HepG2 (cell line): ENCODE measurements at places on chromosomes 3 and 15.
A peak's percentile ranks its signal among the peaks of the same experiment; 100 is the strongest.

DNA sequence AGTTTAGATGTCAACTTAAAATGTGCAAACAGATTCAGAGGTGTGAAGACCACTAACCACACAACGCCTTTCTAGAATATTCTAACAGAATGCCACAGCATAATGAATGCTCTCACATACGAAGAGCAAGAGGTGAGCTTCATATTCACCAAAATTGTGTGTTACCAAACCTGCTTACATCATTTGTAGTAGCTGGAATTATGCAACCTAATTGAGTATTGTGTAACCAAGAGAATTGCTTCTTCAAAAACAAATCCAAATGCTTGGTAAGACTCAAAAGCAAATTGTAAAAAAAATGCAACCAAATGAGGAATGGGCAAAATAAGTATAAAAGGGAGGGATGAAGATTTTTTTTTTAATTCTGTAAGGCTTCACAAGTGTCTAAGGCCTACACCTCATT, 160.7 kb downstream of the TAFA4 start:
- H3K4me1 ChIP-seq, result no peaks in the 10 kb centered on the region
- H3K36me3 ChIP-seq, result no peaks in the 10 kb centered on the region
- H3K4me3 ChIP-seq, result no peak overlapping the region
- DNase-seq, result no peak

GRCh38 chr15:68275165-68275746, 2.3 kb upstream of the FEM1B start:
- no peaks in the 10 kb centered on the region for H3K36me3 ChIP-seq
- H3K4me3 ChIP-seq, result no peak overlapping the region
- H3K27ac ChIP-seq, result peak overlapping the region; percentile 36
- DNase-seq, result peak; percentile 68
- H3K27me3 ChIP-seq, result no peaks in the 10 kb centered on the region; the same call in 2 of the 3 replicates

- no peaks in the 10 kb centered on the region; the same call in 2 of the 3 replicates for H3K27me3 ChIP-seq
- peaks cover 54% of the 10 kb centered on the region for H3K4me1 ChIP-seq
- no peak for DNase-seq
- no peak overlapping the region for H3K27ac ChIP-seq
- H3K4me3 ChIP-seq, result no peak overlapping the region
These were observed 4.5 kb downstream of the THBS1 start for GRCh38 chr15:39585389-39585841.

- no peak overlapping the region for H3K4me3 ChIP-seq
- no peak for DNase-seq
- H3K27ac ChIP-seq, result no peak overlapping the region
- H3K4me1 ChIP-seq, result no peaks in the 10 kb centered on the region
These were observed 49.1 kb upstream of the RAB6B start for GRCh38 chr3:133944641-133945380.

GRCh38 chr3:66800941-66801545, 197.1 kb upstream of the KBTBD8 start:
- no peak overlapping the region for H3K27ac ChIP-seq
- no peaks in the 10 kb centered on the region for H3K27me3 ChIP-seq
- no peak overlapping the region for H3K4me3 ChIP-seq
- DNase-seq, result no peak
- no peaks in the 10 kb centered on the region for H3K4me1 ChIP-seq

- H3K27ac ChIP-seq, result no peak overlapping the region
- no peak overlapping the region for H3K4me3 ChIP-seq
- DNase-seq, result no peak
- no peaks in the 10 kb centered on the region for H3K36me3 ChIP-seq
- H3K4me1 ChIP-seq, result no peaks in the 10 kb centered on the region
These were observed 10.7 kb upstream of the BBX start for GRCh38 chr3:107512108-107512507.

- no peak overlapping the region for H3K27ac ChIP-seq
- H3K4me1 ChIP-seq, result peaks cover 29% of the 10 kb centered on the region
- H3K36me3 ChIP-seq, result no peaks in the 10 kb centered on the region
- DNase-seq, result no peak
These were observed 311.6 kb upstream of the RASGRP1 start for GRCh38 chr15:38876211-38876610.

- no peaks in the 10 kb centered on the region for H3K27me3 ChIP-seq
- DNase-seq, result no peak
- no peak overlapping the region for H3K4me3 ChIP-seq
- H3K4me1 ChIP-seq, result no peaks in the 10 kb centered on the region
- H3K27ac ChIP-seq, result no peak overlapping the region
These were observed 442.6 kb upstream of the PROK2 start for GRCh38 chr3:72227486-72228070.

DNA sequence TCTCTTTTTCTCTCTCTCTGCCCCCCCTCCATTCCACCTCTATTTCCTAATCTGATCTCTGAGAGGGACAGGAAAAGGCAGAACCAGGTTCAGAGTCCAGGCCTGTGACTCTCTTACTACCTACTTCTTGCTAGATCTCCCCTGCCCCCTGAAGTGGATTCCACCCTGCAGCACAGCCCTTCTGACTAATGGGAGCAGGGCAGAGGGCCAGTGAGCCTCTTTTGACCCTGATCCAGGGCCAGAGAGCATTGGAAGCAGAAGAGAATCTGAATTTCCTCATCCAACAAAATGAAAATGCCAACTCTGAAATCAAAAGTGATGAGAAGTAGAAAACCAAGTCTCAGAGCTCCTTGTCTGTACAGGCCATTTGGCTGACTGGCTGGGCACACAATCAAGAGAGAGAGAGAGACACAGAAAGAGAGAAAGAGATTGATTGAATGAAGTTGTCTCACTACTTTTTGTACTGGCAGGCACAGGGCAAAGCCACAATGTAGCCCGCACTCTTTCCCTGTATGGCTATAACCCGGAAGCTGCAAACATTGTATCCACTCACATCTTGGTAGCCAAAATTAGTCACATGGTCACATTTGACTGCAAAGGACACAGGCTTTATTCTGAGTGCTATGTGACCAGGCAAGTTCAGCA, 31.6 kb upstream of the GLCE start:
- H3K4me1 ChIP-seq, result peaks cover 79% of the 10 kb centered on the region
- H3K27me3 ChIP-seq, result no peaks in the 10 kb centered on the region
- peak; percentile 15 for DNase-seq
- H3K4me3 ChIP-seq, result no peak overlapping the region
- H3K36me3 ChIP-seq, result no peaks in the 10 kb centered on the region
- no peak overlapping the region for H3K27ac ChIP-seq

GRCh38 chr3:144502402-144502801, 530.8 kb downstream of the DIPK2A start:
- DNase-seq, result no peak
- no peaks in the 10 kb centered on the region for H3K4me1 ChIP-seq
- H3K27ac ChIP-seq, result no peak overlapping the region

- no peaks in the 10 kb centered on the region; the same call in none of the 2 replicates for H3K27me3 ChIP-seq
- no peak for DNase-seq
- H3K4me1 ChIP-seq, result no peaks in the 10 kb centered on the region
- no peak overlapping the region for H3K4me3 ChIP-seq
- H3K27ac ChIP-seq, result no peak overlapping the region
These were observed 65.7 kb upstream of the DGKG start for GRCh38 chr3:186427627-186428281.

DNA sequence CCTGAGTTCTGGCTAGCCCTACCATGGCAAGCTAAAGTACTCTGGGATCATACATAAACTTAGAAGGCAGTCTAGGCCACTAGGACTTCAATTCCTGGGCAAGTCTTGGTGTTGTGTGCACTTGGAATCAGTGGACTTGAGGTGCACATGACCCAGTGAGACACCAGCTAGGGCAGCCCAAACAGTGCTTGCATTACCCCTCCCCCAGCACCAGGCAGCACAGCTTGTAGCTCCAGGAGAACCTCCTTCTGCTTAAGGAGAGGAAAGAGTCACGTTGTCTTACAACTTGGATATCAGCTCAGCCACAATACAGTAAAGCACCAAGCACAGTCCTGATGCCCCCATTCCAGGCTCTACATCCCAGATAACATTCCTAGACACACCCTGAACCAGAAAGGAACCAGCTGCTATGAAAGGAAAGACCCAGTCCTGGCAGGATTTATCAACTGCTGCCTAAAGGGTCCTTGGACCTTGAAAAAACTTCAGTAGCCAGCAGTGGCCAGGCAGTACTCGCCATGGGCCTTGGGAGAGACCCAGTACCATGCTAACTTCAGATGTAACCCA, 57.2 kb downstream of the MYO9A start:
- H3K4me3 ChIP-seq, result no peak overlapping the region
- no peaks in the 10 kb centered on the region for H3K27me3 ChIP-seq
- H3K27ac ChIP-seq, result no peak overlapping the region
- no peaks in the 10 kb centered on the region for H3K4me1 ChIP-seq

GRCh38 chr3:191795196-191795595, 334.2 kb downstream of the PYDC2 start:
- H3K4me1 ChIP-seq, result no peaks in the 10 kb centered on the region
- H3K27ac ChIP-seq, result no peak overlapping the region
- H3K27me3 ChIP-seq, result no peaks in the 10 kb centered on the region
- no peak for DNase-seq
- H3K36me3 ChIP-seq, result no peaks in the 10 kb centered on the region
- no peak overlapping the region for H3K4me3 ChIP-seq

DNA sequence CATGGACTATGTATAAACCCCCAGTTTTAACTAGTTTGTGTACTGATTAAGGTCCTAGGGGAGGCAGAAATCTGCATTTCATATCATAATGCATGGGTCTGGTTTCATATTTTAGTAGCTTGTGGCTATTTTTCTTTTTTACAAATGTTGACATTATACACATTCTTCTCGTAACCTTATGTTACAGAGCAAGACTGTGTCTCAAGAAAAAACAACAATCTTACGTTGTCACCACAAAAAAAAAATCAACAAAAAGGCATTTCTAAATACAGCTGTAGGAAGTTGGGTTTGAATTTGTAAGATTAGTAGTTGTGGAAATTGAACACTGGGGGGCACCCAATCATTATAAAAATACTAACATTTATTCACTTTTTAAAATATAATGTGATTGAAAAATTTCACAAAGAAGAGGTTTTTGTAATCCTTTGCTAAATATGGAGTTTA, 17.9 kb downstream of the SERP1 start:
- no peaks in the 10 kb centered on the region for H3K36me3 ChIP-seq
- DNase-seq, result no peak
- no peaks in the 10 kb centered on the region for H3K27me3 ChIP-seq
- H3K27ac ChIP-seq, result no peak overlapping the region

DNA sequence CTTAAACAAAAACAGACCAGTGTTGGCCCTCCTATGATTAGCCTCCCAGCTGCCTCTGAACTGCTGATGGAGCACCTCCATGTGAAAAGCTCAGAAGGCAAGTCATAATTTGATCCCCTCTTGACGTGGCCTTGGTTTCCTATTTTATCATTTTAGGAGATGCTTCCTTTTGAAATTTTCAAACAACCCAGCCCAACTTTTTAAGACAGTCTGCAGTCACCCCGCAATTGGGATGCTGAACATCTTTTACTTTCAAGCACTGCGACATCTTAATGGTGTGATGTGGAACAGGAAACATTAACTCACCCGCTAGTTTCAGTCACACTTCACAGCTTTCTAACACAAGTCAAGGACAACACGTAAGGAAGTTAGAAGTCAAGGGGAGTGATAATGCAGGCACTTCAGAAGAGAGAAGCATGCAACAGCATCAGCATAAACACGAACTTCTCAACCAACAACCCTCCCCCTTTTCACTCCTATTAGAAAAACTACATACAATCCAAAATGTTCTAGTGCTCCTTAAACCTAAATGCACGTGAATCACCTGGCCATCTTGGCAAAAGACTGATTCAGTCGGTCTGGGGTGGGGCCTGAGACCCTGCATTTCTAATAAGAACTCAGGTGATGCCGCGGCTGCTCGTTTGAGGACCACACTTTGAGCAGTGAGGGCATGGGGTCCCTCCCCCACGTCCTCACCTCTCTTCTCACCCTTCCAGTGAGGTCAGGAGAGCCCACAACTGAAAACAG, 161.5 kb downstream of the FOXP1 start:
- H3K36me3 ChIP-seq, result no peaks in the 10 kb centered on the region
- H3K4me1 ChIP-seq, result peaks cover 9% of the 10 kb centered on the region
- H3K27ac ChIP-seq, result no peak overlapping the region
- DNase-seq, result no peak

DNA sequence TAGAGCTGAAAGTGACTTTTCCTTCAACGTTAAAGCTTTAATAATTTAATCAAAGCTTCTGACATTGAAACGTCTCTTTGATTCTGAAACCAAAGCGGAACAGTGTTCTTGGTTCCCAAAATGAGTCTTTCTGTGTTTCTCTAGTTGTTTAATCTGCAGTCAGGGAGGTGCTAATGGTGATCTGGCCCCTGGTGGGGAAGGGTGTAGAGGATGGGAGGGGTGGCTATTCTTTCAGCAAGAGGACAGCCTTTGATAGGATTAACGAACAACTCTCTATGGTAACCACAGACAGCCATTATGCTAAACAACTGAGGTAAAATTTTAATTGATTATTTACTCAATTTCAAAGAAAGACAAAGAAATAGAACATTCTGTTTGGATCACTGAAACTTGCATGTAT, 79.9 kb upstream of the CADPS start:
- no peaks in the 10 kb centered on the region for H3K36me3 ChIP-seq
- no peaks in the 10 kb centered on the region for H3K4me1 ChIP-seq
- no peaks in the 10 kb centered on the region for H3K27me3 ChIP-seq
- no peak overlapping the region for H3K27ac ChIP-seq

DNA sequence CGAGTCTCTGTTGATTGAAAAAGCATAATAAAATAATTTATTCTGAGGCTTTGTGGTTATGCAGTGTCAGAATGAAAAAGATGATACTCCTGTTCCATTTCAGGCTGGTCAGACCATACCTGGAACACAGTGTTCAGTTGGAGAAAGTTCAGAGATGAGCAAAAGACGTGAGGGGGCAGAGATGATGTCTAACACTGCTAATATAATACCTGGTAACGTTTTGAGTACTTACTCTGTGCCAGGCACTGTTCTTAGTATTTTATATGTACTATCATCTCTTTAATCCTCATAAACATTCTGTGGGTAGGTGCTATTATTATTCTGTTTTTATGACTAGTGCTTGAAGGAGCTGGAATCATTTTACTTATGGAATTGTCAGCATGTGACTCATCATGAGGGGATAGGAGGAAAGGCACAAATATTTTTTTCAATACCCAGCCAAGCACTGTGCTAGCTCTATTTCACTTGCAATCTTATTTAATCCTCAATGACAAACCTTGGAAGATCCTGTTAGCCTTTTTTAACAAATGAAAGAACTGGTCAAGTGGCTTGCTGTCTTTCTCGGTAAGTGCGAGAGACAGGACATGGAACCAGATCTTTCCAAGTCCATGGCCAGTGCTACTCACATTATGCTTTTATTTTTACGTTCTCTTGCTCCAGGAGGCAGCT, 31.8 kb downstream of the IQGAP1 start:
- no peak overlapping the region for H3K27ac ChIP-seq
- H3K27me3 ChIP-seq, result no peaks in the 10 kb centered on the region
- H3K36me3 ChIP-seq, result no peaks in the 10 kb centered on the region
- H3K4me3 ChIP-seq, result no peak overlapping the region

GRCh38 chr3:119296727-119297122, 2.5 kb downstream of the ARHGAP31 start:
- H3K36me3 ChIP-seq, result no peaks in the 10 kb centered on the region
- peaks cover 2% of the 10 kb centered on the region for H3K27me3 ChIP-seq

DNA sequence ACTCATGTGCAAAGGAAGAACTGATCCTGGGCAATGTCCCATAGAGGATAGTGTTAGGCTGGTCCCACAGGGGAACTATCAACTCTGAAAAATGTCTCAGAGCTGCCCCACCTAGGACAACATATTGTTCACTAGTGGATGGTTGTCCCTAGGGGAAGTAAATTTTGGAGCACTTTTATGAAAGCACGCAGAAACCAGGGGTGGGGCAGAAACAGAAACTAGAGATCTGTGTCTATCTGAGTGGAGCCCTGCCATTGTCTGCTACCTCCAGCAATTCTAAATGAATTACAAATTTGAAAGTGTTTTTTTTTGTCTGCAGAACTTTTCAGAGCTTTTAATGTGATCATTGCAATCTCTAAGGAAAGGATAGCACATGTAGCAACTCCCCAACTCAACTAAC, 357.1 kb upstream of the PROK2 start:
- DNase-seq, result no peak
- no peaks in the 10 kb centered on the region for H3K36me3 ChIP-seq
- no peak overlapping the region for H3K27ac ChIP-seq
